ENCODE measurements at places on chromosomes 13 and 19. TPM values are rescaled to one million over a fixed set of nuclear protein-coding genes. Genes with fewer than 3 reads are reported as not detected.

BBC3 gene
- 1.8 TPM for polyA plus RNA-seq

LILRB5 gene
- 0.63 TPM for polyA plus RNA-seq

DACH1 gene
- 0.16 TPM for polyA plus RNA-seq

NKG7 gene
- polyA plus RNA-seq, result 3.2 TPM

IGFLR1 gene
- polyA plus RNA-seq, result 4.3 TPM

CCNA1 gene
- 0.04 TPM for polyA plus RNA-seq

FXYD3 gene
- polyA plus RNA-seq, result 697 TPM

GNA15 gene
- polyA plus RNA-seq, result 135 TPM

PCDH8 gene
- not detected for polyA plus RNA-seq

PLK5 gene
- 0.53 TPM for polyA plus RNA-seq

ASPDH gene
- polyA plus RNA-seq, result not detected

FOXA3 gene
- polyA plus RNA-seq, result 0.10 TPM

TEKTIP1 gene
- polyA plus RNA-seq, result 0.08 TPM

ODAD3 gene
- 0.20 TPM for polyA plus RNA-seq

GSX1 gene
- polyA plus RNA-seq, result not detected

SDHAF1 gene
- 18.0 TPM for polyA plus RNA-seq

KIR3DL1 gene
- polyA plus RNA-seq, result not detected

RASIP1 gene
- polyA plus RNA-seq, result 11.4 TPM

MEIOSIN gene
- not detected for polyA plus RNA-seq

SRRM5 gene
- 0.71 TPM for polyA plus RNA-seq

SYNE4 gene
- polyA plus RNA-seq, result 0.87 TPM

NANOS2 gene
- polyA plus RNA-seq, result not detected

KASH5 gene
- polyA plus RNA-seq, result not detected

SERTAD1 gene
- 20.7 TPM for polyA plus RNA-seq

SBSN gene
- polyA plus RNA-seq, result 453 TPM

Data from esophagus (tissue), 2 donors.